ENCODE measurements at places on chromosomes 3 and 15.
A peak's percentile ranks its signal among the peaks of the same experiment; 100 is the strongest.

GRCh38 chr3:157319672-157320071 is 117.0 kb upstream of the PTX3 start:
- no peak for DNase-seq

DNA sequence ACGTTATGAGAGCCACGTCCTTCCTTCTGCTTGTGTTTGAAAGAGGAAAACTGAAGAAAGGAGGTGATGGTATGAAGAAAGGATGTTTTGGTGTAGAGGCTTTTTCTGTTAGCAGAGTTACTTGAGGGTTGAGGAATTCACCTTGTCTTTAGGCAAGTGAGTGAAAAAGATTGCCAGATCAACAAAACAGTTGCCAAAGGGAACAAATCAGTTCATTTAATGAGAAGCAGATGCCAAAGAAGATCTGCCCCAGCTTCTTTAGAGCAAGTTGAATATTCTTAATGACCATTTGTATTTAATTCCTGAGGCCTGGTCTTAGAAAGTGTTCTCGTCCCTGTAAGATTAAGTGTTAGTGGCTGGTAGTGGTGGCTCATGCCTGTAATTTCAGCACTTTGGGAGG is 2.6 kb downstream of the CHCHD6 start:
- DNase-seq, result no peak

DNA sequence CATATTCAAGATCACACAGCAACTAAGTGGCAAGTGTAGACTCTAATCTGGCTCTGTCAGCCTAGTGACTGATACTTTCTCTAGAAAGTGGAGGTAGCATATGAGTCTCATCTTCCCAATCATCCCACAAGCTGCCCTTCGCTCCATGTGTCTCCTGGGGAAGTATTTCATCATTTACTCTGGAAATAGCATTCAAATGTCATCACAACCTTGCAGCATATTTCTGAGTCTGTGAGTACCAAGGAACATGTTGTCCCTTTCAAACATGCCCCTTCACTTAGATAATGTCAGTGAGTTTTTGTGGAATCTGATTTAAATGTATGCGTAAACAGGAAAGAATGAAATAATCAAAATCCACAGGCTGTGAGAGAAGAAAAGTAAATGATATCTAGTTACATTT is 322.9 kb downstream of the SLC9A9 start:
- DNase-seq, result no peak

DNA sequence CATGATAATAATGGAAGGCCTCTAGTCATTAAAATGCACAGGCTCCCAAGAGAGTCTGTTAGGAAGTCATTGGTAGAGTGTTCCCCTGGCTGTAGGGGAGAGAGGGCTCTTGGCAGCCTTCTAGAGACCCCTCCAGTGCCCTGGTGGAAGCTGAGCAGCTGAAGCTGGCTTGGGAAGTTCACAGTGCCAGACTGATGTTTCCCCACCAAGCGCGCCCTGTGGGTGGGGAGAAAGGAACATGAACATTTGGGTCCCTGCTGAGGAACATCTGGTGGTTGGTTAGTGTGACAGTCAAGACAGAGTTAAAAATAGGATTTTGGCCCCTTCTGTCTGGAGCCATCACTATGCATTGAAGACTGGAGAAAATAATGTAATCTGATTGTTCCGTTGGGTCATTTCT is 37.1 kb upstream of the RGMA start:
- no peak for DNase-seq

DNA sequence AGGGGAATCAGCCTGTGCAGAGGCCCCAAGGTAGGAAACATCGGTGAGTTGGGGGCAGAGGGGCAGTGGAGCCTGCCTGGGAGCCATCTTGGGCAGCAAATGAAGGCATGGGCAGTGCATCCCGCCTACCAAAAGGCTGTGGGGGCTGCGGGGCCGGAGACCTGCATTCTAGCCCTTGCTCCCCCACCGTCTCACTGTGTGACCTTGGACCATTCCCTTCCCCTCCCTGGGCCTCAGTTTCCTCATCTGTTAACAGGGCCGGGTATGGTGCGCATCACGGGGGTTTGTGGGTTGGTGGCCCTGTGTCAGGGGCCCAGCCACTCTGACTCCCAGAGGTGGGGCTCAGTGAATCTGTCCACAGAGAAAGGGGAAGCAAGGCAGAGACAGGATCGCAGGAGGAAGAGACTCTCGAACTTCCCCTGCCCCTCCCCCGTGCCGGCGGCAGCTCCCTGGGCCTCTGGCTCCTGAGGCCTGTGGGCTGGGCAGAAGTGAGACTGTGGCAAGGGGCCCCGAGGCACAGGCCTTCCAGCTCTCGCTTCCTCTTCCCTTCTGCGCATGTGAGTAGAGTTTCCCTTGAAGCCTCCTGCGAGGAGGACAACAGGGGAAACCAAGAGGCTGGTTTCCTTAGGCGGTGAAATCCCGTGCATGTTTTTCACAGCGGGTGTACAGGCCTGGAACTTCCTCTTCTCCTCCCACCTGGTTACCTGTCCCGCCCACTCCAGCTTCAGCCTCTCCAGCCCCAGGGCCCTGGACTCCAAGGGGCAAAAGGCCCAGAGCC is 42.9 kb downstream of the IDH2 start:
- DNase-seq, result peak; percentile 16

GRCh38 chr3:8886546-8886945 is 76.7 kb downstream of the RAD18 start:
- DNase-seq, result no peak

GRCh38 chr15:91860498-91860897 is 7.0 kb downstream of the SLCO3A1 start:
- DNase-seq, result no peak

- no peak for DNase-seq
Measured at GRCh38 chr3:82274897-82275296, 513.5 kb upstream of the GBE1 start.

DNA sequence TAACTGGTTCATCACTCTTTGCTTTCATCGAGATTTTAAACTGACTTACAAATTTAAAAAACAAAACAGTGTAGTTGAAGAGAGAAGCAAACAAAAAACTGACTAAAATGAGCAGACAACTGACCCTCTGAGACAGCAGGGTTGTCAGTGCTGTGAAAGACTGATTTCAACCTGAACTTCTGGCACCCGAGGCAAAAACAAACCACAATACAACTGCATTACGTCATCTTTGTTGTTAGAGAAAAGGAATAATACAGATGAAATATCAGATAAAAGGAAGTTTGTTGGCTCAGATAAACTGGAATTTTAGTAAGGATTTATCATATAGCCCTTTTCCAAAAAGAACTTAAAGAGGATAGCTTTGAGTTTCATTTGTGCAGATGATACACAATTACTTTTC is 51.1 kb downstream of the PARP15 start:
- DNase-seq, result no peak

- no peak for DNase-seq
Measured at GRCh38 chr3:80978216-80978969, 783.1 kb downstream of the GBE1 start.

DNA sequence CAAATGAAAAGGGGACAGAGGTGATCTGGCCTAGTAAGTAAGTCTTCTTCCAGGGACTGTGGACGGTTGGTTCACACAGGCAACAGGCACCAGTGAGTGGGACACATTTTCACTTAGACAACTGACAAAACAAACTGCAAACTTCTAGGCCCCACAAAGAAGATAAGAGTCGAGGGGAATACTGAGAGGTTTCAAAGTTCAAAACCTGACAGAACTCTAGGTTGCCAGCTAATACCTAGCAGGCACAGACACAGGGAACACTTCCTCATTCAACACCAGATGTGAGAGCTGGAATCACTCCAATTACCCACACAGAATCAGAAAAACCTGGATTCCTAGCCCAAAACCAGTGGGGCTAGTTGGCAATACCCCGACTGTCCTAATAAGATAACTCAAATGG is 621.7 kb downstream of the ZPLD1 start:
- DNase-seq, result no peak

DNA sequence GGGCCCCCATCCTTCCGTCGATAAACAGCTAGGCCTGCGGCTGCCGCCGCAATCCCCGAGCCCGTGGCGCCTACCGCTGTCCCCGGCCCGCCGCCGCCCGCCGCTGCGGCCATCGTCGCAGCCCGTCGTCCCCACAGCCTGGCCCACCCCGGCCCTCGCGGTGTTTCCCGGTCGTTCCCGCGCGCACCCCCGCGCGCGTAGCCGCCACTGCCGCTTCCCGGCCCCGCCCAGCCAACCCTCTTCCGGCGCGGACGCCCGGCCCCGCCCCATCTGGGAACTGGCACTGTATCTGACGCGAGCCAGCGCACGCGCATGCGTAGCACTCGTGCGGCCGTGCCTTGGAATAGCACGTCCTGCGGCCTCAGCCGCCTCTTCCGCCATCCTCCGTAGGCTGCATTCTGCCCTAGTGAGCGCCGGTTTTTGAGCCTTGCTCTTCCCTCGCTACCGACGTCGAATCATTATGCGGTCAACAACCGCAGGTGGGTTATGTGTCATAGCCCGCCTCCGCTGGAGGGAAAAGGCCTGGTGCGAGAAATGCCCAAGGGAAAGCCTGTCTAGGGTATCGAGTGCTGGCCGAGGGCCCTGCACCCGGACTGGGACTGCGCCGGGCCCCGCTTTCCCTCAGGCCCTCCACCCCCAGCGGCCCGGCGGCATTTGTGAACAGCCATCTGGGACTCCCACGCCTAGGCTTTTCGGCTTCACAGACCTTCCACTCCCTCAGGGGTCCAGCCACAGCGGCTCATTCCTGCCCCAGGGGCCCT is at the start of gene SMARCC1:
Gene SMARCC1, minus strand, starts transcription at position 209 of the 761 bp plus-strand sequence. Its CDS starts 96 bp downstream, at position 113.
- peak; percentile 89 for DNase-seq

DNA sequence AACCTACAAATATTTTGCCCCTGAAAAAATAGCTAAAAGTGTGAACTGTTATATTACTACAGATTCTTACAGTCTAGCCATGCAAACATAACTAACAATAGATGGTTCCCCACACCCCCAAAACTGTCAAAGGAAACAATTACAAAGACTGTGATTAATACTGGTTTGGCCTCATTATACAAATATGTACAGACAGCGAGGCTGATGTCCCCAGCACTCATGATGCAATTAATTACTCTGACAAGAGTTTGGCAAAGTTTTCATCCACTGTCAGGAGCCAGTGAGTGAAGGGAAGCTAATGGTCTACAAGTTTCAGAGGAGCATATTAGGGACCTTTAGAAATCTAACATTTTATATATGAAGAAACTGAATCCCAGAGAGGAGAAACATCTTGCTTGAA is 61.0 kb downstream of the HMG20A start:
- no peak for DNase-seq

All from stimulated activated CD4-positive, alpha-beta T cell treated with anti-CD3 and anti-CD28 coated beads, Interleukin-1b, Interleukin-23, amount 100 ng/mL, for 1 hour (primary cell).